ENCODE measurements at places on chromosomes 13 and 19. TPM values are rescaled to one million over a fixed set of nuclear protein-coding genes. Genes with fewer than 3 reads are reported as not detected.
A peak's percentile ranks its signal among the peaks of the same experiment; 100 is the strongest.

DNA sequence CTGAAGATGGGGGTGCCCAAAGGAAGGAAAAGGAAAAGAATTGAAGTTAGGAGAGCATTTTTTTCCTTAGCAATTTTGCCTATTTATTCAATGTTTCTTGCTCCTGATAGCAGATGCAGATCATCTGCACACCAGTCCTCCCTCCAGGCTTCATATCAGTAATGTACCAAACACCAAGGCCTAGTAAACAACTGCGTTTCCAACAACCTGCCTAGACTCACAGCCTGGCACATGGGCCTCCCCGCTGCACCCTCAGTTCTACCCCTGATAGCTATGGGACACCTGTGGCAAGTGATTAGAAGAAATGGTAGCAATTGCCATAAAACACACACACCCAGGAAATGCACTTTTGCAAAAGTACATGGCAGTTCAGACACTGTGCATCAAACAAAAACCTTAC, 30.4 kb upstream of the HMGB1 start:
- no peaks in the 10 kb centered on the region for H3K4me1 ChIP-seq
- H3K27me3 ChIP-seq, result no peaks in the 10 kb centered on the region
- no peak overlapping the region for H3K27ac ChIP-seq
- H3K36me3 ChIP-seq, result no peaks in the 10 kb centered on the region
- no peak overlapping the region for H3K4me3 ChIP-seq

DNA sequence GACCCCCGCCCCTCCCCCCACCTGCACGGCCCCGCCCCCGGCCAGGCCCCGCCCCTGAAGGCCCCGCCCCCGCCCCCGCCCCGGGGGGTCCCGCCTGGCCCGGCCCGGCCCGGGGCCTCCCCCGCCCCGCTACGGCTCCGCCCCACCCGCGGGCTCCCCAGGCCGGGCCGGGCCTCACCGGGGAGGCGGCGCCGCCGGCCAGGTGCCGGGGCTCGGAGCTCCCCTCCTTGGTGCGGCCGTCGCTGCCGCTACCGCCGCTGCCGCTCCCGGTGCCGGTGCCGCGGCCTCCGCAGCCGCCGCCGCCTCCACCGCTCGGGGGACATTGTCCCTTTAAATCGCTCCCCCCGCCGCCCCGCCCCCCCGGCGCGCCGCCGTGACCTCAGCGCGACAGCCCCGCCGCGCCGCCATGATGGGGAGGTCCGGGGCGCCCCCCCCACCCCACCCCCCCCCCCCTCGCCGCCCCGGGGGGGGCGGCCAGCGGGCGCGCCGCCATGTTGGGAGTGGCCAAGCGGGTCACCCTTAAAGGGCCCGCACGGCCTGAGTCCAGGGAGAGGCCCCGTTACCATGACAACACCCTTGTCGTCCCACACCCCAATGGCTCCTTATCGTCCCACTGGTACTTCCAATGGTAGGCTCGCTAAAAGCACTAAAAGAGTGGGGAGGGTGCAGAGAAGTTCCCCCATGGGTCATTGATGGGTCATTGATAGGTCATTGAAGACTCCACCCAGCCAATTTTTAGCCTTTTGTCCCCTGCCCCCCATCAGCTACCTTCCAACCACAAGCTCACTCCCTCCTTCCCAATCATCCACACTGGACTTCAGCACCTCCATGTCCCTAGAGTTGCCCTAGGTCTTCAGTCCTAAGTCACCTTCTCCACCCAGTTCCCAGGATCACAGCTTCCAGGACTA, at the start of gene WIZ:
Gene WIZ, minus strand, starts transcription at position 337 of the 908 bp plus-strand sequence. CDS start 1,649 bp downstream, outside the sequence.
- H3K4me1 ChIP-seq, result peaks cover 9% of the 10 kb centered on the region
- peak within 1 kb of the TSS; percentile 57 for H3K4me3 ChIP-seq
- H3K36me3 ChIP-seq, result no peaks in the 10 kb centered on the region
- DNase-seq, result peak; percentile 85

DNA sequence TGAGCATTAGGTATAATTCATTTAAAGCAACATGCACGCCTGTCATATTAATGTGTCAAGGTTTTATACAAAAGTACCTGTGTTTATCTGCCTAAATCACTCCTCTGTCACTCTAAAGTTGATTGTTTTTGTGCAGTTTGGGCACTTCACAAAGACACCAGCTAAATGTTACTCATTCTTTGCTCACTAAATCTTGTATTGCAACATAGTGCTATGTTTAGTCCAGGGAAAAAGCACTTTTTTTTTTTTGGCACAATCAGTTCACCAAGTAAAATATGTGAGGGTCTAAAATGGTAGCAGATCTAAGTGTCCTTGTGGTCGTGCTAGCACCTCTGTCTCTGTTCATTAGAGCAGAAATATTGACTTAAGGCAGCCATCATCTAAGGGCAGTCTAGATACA, 2526.7 kb upstream of the PCDH20 start:
- no peaks in the 10 kb centered on the region for H3K36me3 ChIP-seq
- DNase-seq, result no peak
- H3K4me1 ChIP-seq, result no peaks in the 10 kb centered on the region
- no peak overlapping the region for H3K4me3 ChIP-seq
- no peak overlapping the region for H3K27ac ChIP-seq
- no peaks in the 10 kb centered on the region for H3K27me3 ChIP-seq

GRCh38 chr13:59305896-59306295, 857.8 kb downstream of the DIAPH3 start:
- H3K27me3 ChIP-seq, result no peaks in the 10 kb centered on the region
- DNase-seq, result no peak
- H3K4me1 ChIP-seq, result no peaks in the 10 kb centered on the region

DNA sequence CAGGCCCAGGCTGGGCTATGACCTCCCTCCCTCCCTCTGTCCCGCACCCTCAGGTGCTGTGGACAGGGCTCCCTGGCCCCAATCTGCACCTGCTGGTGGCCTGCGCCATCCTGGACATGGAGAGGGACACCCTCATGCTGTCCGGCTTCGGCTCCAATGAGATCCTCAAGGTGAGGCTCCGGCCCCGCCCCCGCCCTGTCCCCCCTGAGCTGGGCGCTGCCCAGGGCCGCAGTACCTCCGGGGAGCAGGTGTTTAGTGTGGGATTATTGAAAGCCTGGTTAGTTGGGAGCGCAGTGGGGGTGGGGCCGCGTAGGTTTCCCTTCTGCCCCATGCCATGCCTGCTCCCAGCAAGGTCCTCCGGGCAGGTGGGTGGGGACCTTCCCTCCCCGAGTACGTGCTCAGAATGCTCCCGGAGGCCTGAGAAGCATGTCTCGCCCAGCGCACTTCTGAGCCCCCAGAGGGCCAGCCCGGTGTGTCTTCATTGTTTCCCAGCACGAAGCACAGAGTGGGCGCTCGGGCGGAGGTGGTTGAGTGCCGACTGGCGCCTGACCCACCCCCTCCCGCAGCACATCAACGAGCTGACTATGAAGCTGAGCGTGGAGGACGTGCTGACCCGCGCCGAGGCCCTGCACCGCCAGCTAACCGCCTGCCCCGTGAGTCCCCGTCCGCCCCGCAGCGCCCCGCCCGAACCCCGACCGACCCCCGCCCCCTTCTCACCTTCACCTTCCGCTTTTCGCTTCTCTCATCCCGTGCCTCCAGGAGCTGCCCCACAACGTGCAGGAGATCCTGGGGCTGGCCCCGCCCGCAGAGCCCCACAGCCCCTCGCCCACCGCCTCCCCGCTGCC, 8.8 kb downstream of the IL4I1 start:
- no peak for DNase-seq
- no peak overlapping the region for H3K4me3 ChIP-seq
- H3K4me1 ChIP-seq, result no peaks in the 10 kb centered on the region
- no peak overlapping the region for H3K27ac ChIP-seq
- no peaks in the 10 kb centered on the region for H3K36me3 ChIP-seq
- H3K27me3 ChIP-seq, result no peaks in the 10 kb centered on the region

DNA sequence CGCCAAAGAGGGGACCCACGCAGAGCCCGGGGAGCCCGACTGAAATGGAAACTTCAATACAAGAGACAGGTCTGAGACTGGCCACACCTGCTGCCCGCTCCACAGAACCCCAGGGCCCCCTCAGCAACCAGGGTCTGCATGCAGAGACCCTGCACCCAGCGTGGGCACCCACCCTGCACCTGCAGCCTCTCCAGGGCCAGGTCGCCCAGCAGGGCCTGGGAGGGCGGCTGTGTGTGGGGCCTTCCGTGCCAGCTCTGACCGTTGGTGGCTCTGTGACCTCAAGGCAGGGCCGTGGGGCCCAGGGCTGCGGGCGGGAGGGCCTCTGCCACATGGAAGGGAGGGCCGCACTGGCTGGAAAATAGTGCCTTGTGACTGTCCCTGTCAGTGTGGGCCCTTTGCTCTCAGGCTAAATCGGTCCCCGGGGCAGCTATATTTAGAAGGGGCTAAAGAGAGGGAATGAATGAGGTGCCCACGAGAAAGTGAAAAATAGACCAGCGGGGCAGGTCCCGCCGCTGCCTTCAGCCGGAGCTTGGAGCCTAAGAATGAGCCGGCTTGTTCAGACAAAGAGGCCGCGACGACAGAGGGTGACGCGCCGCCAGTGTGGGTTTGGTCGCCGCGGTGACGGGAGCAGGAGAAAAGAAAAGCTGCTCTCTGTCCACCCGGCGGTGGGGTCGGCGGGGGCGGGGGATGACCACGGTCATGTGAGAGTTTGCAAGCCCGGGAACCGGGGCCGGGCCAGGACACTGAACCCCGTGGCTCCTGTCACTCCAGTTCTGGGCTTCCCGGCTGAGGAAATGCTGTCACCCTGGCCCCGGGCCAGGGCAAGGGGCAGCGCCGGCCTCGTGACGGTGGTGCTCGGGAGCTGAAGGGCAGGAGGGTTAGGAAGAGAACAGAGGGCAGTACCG, 70.5 kb downstream of the GADD45B start:
- H3K4me3 ChIP-seq, result no peak overlapping the region
- H3K4me1 ChIP-seq, result no peaks in the 10 kb centered on the region

- no peak overlapping the region for H3K27ac ChIP-seq
- peaks cover 17% of the 10 kb centered on the region for H3K4me1 ChIP-seq
- H3K4me3 ChIP-seq, result peak overlapping the region; percentile 26
Observed at GRCh38 chr13:87677496-87678371, 6.6 kb downstream of the SLITRK5 start.

- peak overlapping the region; percentile 58 for H3K4me3 ChIP-seq
- DNase-seq, result peak; percentile 95
- no peaks in the 10 kb centered on the region for H3K4me1 ChIP-seq
- H3K27me3 ChIP-seq, result no peaks in the 10 kb centered on the region
Observed at GRCh38 chr19:49148784-49149651, 6.2 kb downstream of the HRC start.

DNA sequence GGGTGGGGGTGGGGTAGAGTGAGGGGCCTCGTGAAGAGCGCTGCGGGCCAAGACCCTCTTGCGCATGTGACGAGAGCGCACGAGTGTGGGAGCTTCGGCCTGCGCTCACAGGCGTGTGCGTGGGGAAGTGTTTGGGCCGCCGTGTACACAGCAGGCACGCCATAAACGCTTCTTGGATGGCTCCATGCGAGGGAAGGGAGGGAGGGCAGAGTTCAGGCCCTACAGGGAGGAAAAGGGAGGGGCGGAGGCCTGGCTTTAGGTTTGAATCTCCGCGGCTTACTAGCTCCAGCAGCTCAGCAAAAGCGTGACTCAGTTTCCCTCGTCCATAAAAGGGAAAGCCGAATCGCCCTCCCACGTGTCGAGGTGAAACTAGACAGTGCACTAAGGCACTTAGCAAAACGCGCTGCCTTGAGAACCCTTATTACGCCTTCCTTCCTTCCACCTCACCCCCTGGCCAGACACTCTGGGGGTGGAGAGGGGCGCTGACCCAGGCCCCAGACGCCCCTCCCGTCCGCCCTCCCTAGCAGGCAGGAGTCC, 12.5 kb downstream of the GADD45B start:
- H3K27me3 ChIP-seq, result no peaks in the 10 kb centered on the region
- peak overlapping the region; percentile 34 for H3K4me3 ChIP-seq

DNA sequence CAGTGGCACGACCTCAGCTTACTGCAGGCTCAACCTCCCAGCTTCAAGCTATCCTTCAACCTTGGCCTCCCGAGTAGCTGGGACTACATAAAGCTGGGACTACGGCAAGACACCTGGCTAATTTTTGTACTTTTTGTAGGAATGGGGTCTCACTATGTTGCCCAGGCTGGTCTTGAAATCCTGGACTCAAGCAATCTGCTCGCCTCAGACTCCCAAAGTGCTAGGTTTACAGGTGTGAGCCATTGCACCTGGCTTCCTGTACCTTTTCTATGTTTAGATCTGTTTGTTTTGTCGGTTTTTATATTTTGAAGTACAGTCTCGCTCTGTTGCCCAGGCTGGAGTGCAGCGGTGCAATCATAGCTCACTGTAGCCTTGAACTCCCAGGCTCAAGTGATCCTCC, 17.5 kb upstream of the TICAM1 start:
- no peak for DNase-seq
- H3K27me3 ChIP-seq, result no peaks in the 10 kb centered on the region
- H3K4me3 ChIP-seq, result no peak overlapping the region
- no peaks in the 10 kb centered on the region for H3K4me1 ChIP-seq

DNA sequence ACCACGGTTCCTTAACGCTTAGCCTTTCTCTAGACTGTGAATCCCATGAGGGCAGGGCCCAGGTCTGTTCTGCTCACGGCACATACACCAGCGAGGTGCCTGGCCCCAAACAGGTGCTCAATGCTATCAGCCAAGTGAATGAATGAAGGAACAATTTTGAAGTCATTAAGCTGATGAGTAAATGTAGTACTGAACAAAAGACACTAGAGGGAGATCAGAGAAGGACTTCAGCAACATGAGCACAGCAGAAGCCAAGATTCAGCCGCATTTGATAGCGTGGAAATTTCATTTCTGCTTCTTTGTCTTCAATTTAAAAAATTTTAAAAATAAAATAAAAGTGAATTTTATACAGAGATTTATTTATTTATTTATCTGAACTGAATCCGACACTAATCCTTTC, 20.1 kb upstream of the MYO16 start:
- H3K4me1 ChIP-seq, result no peaks in the 10 kb centered on the region
- no peak overlapping the region for H3K27ac ChIP-seq
- DNase-seq, result no peak
- no peaks in the 10 kb centered on the region for H3K27me3 ChIP-seq
- no peak overlapping the region for H3K4me3 ChIP-seq

DNA sequence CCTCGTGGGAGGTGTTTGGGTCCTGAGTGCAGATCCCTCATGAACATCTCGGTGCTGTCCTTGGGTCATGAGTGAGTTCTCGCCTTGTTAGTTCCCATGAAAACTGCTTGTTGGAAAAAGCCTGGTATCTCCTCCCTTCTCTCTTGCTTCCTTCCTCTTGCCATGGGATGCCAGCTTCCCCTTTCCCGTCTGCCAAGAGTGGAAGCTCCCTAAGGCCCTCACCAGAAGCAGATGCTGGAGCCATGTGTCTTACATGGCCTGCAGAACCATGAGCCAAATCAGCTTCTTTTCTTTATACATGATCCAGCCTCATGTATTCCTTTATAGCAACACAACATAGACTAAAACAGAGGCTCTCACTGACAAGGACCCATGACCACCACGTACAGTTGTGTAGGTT, 8.2 kb downstream of the ADGRE2 start:
- H3K4me1 ChIP-seq, result no peaks in the 10 kb centered on the region
- H3K36me3 ChIP-seq, result no peaks in the 10 kb centered on the region
- H3K27me3 ChIP-seq, result no peaks in the 10 kb centered on the region
- H3K27ac ChIP-seq, result no peak overlapping the region
- no peak for DNase-seq
- no peak overlapping the region for H3K4me3 ChIP-seq

GRCh38 chr19:21751384-21751783, 16.0 kb downstream of the ZNF100 start:
- no peaks in the 10 kb centered on the region for H3K36me3 ChIP-seq
- no peak overlapping the region for H3K27ac ChIP-seq
- H3K27me3 ChIP-seq, result no peaks in the 10 kb centered on the region
- H3K4me3 ChIP-seq, result no peak overlapping the region

- H3K27me3 ChIP-seq, result no peaks in the 10 kb centered on the region
- peak within 1 kb of the TSS; percentile 77 for H3K27ac ChIP-seq
- H3K4me3 ChIP-seq, result peak within 1 kb of the TSS; percentile 69
- DNase-seq, result peak; percentile 98
Observed at GRCh38 chr19:32674931-32675719, at the start of gene ANKRD27. Gene ANKRD27, minus strand, starts transcription at chr19:32675180. Its CDS starts 16,165 bp downstream, at chr19:32659015.

PALM gene
- 91.0 TPM for total RNA-seq

PROZ gene
- total RNA-seq, result not detected

ZNF805 gene
- 2.1 TPM for total RNA-seq

MBD3L2 gene
- total RNA-seq, result not detected

APOE gene
- total RNA-seq, result 92.5 TPM

SLC46A3 gene
- 5.3 TPM for total RNA-seq

KCTD4 gene
- not detected for total RNA-seq

Data from uterus (tissue), 4 donors.